ENCODE measurements at places on chromosomes 11 and 22. TPM values are rescaled to one million over a fixed set of nuclear protein-coding genes. Genes with fewer than 3 reads are reported as not detected.

Gene HDAC10
- total RNA-seq, result 105 TPM

Gene MMP12
- total RNA-seq, result not detected

Gene SPINDOC
- 8.5 TPM for total RNA-seq

Gene RFPL3
- not detected for total RNA-seq

GRCh38 chr11:48074425-48075181 is 94.2 kb downstream of the PTPRJ start:
- H3K36me3 ChIP-seq, result peaks cover 9% of the 10 kb centered on the region
- H3K4me1 ChIP-seq, result peaks cover 19% of the 10 kb centered on the region
- no peaks in the 10 kb centered on the region for H3K27me3 ChIP-seq
- DNase-seq, result no peak

DNA sequence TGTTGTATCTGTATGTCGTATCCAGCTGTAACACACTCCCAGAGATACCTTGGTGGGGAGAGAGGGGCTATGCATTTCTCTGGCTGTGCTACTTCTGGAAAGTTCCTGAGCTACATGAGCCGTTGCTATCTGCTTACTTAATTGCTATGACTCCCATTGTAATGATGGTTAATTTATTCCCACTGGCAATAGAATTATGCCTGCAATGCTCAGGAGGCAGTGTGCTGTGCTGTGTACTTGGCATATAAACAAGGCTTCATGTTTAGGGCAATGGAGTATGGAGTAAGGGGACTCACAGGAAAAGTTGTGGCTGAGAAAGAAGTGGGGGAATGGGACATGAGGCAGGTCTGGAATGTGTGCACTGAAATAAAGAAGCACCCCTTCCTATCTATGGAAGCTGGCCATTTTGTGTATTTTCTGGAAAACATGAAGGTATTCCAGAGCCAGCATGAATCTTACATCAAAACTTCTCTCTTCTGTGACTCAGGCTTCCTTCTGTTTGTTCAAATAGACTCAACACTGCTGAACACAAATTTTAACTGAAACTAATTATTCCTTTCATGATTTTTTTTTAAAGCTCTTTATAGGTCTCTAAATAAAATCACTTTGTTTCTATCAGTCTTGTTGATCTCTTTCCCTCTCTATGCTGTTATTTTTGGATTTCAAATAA is 40.6 kb downstream of the CD44 start:
- peak overlapping the region; percentile 99 for H3K27ac ChIP-seq
- peaks cover 35% of the 10 kb centered on the region for H3K36me3 ChIP-seq
- peaks cover 76% of the 10 kb centered on the region for H3K4me1 ChIP-seq

- no peak overlapping the region for H3K4me3 ChIP-seq
- no peaks in the 10 kb centered on the region for H3K36me3 ChIP-seq
- no peak overlapping the region for H3K27ac ChIP-seq
- no peak for DNase-seq
Observed at GRCh38 chr11:12890476-12890875, 118.6 kb upstream of the RASSF10 start.

- H3K36me3 ChIP-seq, result no peaks in the 10 kb centered on the region
- H3K4me3 ChIP-seq, result no peak overlapping the region
- no peaks in the 10 kb centered on the region for H3K4me1 ChIP-seq
- H3K27me3 ChIP-seq, result peaks cover 18% of the 10 kb centered on the region
- H3K27ac ChIP-seq, result no peak overlapping the region
- DNase-seq, result no peak
Observed at GRCh38 chr11:87425943-87426342, 388.2 kb downstream of the TMEM135 start.

- H3K4me3 ChIP-seq, result no peak overlapping the region
- no peak overlapping the region for H3K27ac ChIP-seq
- H3K27me3 ChIP-seq, result peaks cover 20% of the 10 kb centered on the region
Observed at GRCh38 chr11:11532574-11532973, 89.2 kb downstream of the GALNT18 start.
